Choroid plexus epithelial cell (primary cell): ENCODE measurements at places on chromosomes 5 and 9.

DNA sequence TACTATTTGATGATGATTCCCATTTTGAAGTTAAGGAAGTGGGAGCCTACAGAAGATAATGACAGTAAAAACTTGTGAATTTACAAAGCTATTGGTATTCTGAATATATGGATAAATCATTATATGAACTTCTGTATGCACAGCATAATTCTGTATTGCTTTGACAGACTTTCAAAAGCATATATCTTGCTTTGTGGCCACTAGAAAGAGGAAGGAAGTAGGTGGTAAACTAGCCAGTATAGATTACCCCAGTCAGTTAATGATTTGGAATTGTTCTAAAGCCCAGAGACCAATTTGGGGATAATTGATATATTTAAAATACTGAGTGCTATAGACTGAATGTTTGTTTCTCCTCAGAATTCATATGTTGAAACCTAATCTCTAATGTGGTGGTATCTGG is 53.0 kb downstream of the NR2F1 start:
- DNase-seq = no peak

- DNase-seq = peak; percentile 7
Observed at GRCh38 chr5:3602785-3603502, 7.3 kb downstream of the IRX1 start.

GRCh38 chr9:126222835-126223431 is 103.7 kb upstream of the MVB12B start:
- no peak for DNase-seq

GRCh38 chr9:123893831-123894460 is 36.0 kb downstream of the DENND1A start:
- peak; percentile 42 for DNase-seq

DNA sequence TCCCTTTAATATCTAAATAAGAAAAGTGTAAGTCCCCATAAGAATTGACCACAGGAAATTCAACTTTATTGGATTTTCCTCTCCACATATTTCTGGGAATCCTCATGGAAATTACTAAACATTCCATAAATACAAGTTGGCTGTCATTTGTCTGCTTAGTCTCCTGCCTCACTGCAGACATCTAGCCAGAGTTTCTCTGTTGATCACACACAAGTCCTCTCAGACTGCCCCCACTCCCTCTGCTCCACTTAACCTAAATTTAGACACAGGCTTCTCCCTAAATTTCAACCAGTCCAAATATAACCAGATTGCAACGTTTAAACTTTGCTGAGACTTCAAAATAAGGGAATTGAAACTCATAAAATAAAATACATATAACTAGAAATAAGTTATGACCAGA is 982.1 kb downstream of the DTWD2 start:
- no peak for DNase-seq

DNA sequence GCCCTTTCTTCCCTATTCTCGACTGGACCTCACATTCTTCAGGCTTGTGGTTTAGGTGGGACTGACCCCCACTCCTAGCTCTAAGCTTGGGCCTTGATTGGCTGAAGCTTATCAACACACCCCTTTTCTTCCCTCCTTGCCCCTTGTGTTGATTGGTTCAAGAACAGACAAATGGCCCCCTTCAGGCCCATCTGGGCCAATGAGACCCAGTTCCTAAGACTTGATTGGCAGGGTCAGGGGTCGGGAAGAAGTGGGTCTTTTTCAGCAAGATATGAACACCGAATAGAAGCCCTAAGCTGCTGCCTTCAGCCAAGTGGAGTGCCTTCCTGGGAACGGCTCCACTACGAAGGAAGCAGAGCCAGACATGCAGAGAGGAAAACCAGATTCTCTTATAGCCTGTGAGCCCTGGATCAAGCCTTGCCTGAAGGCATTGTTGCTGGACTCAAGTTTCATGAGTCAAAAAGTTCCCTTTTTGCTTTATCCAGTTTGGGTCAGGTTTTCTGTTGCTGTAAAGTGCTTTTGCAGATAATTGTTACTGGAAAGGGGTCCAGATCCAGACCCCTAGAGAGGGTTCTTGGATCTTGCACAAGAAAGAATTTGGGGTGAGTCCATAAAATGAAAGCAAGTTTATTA is 22.4 kb upstream of the NCS1 start:
- no peak for DNase-seq

- DNase-seq = no peak
Observed at GRCh38 chr9:89850631-89851325, 246.0 kb downstream of the GADD45G start.

GRCh38 chr5:7878381-7878873 is 9.5 kb downstream of the MTRR start:
- peak; percentile 72 for DNase-seq

DNA sequence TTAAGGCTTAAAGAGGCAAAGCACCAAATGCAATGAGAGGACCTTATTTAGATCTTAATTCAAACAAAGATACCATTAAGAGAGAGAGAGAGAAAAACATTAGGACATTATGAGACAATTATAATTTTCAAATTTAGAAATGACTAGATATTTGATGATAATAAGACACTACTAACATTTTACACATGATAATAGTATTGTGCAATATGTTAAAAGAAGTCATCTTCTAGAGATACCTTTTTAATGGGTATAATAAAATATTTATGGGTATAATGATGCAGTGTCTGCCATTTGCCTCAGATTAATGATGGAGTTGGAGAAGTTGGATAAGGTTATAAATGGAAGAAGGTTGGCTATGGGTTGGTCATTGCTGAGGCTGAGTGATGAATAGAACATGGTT is 21.2 kb downstream of the SPAAR start:
- no peak for DNase-seq

- no peak for DNase-seq
Observed at GRCh38 chr9:89850153-89850552, 245.3 kb downstream of the GADD45G start.

DNA sequence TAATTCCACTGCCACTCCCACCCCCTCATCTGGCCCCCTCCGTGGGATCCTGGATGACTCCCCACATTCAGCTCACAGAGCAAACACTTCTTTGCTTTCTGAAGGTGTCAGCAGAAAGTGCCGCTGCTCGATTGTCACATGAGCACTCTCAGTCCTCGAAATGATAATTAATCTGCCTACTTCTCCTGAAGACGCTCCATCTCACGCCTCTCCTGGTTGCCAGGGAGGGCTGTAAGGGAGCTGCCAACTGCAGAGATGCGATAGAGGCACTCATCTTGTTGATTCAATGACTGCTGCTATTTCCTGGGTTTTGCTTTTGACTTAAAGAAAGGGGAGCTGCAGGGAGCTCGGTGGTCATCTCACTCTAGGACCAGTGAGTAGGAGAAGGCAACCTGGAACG is 206.5 kb downstream of the DAB2IP start:
- no peak for DNase-seq

GRCh38 chr5:178331491-178331996 is 98.9 kb upstream of the PHYKPL start:
- DNase-seq = no peak

- peak; percentile 43 for DNase-seq
Observed at GRCh38 chr9:104092875-104093600, 1.1 kb upstream of the SMC2 start.

DNA sequence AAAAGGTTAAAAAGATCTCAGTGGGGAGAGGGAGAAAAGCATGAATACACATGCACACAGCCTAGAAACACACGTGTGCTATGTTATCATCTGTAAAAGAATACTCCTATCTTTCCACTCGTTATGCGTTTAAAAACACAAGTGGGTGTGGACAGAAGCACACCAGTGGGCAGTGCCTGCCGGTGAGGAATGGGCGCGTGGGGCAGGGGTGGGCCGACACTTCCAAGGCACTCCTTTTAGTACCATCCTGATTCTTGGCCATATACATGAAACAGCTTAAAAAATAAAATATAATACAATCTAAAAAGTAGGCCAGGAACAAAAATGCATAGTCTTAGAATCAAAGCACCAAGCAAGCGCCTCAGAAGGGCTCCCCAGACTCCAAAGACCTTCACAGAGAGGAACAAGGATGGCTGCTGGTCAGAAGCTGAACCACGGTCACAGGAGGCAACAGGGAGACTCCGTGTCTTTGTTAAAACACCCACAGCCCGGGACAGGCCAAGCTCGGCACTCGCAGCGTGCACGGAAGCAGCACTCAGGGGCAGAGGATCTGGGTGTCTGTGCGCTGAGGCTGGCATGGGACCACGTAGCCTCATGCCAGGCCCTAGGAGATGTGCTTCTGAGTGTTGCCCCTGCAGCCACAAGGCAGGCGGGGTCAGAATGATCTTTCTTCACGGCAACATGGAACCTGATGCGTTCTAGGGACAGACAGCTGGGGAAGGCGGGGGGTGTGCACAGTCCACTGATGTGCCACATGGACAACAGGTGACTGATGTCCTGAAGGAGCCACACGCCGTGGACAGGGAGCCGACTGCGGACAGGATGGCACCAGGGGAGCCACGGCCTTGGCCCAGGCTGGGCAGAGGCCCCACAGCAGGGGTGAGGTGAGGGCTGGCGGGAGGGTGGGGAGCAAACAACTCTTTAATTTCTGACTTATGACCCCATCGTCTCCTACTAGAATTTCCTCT is 15.9 kb downstream of the BRD9 start:
- DNase-seq = no peak

DNA sequence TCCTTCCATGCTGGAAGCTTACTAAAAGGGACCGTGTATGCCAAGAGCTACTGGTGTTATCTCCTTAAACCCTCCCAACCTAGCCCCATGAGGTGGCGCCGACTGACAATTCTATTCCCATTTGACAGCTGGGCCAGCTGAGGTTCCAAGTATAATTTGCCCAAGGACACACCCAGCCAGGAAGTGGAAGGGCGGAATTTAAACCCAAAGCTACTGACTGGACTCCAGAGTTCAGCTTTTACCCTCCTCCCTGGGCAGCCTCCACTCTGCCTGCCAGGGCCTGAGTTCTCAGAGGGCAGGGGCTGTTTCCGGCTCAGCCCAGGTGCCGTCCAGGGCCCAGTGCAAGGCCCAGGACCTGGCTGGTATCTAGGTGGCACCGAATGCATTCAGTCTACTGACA is 71.8 kb downstream of the C9orf50 start:
- DNase-seq = no peak

DNA sequence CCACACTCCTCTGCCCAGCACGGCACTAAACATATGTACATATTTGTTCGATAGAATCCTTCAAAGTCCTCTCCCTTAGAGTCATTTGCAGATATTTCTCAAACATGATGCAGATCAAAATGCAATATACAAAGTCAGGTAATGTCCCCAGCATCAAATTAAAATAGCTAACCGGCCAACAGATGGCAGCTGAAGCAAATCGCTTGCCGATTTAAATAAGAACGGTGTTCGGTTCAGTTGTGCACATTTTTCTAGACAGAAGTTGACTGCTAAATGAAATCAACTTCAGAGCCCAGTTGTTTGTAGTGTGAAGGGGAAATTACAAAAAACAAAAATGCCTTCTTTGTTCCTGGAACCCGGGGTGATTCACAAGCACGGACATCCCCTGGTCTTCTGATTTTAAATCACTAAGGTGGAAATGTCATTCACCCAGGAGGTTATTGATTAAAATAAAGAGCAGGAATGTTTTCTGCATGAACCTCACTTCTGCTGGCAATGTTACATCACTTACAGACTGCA is 219.2 kb downstream of the EBF1 start:
- peak; percentile 56 for DNase-seq

DNA sequence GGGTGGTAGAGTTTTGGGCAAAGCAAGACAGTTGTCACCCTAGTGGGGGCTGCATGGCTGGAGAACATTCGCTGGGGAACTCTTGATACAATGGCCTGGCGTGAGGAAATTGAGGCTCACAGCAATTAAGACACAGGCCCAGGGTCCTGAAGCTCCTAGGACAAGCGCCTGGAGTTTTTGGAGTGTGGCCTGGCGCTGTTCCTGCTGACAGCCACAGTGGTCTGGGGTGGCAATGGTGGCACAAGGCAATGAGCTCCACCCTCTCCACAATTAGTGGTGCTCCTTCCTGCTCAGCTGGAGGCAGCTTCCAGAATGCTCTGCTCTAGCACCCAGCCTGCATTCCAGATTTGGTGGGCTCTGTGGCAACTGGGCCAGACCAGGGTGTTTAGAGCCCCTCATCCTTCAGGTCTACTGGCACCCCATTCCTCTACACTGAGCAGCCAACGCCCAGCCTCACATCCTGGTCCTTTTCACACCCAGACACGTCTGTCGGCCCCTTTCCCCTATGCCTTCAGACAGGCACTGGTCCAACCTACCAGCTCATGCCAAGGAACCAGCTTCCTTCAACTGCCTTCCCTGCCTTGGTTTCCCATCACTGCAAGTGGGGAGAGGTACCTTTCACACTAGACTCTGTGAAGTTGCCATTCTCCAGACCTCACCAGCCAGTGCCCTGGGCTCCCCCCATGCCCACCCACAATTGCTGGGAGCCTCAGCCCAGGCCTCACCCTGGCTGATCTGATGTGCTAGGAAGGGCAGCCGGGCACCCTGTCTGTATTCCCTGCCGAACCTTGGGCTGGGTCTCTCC is 138.1 kb upstream of the COL5A1 start:
- DNase-seq = no peak

DNA sequence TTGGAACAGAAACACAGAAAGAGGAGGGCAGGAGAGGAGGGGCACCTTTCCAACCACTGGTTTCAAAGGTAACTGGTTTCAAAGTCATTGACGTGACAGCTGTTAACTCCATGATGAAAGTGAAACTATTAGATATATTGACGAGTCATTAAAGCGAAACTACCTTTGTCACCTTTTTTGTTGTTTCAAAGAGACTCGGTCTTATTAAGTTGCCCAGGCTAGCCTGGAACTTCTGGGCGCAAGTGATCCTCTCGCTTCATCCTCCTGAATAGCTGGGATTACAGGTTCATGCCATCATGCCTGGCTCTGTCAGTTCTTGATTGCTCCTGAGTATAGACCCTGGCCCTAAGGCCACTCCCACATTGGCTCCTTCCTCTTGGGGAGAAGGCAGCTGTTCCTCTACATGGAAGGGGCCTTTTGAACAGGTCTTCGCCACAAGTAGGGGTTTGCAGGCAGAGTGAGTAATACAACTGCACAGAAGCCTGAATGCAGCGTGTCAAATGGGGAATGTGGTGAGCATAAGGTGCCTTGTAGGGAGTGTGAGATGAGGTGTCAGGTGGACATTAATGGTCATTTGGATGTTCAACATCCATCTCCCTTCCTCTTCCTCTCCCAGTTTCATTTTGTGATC is 3.4 kb upstream of the F12 start:
- no peak for DNase-seq

GRCh38 chr5:15013654-15014463 is 142.3 kb upstream of the ANKH start:
- peak; percentile 89 for DNase-seq

DNA sequence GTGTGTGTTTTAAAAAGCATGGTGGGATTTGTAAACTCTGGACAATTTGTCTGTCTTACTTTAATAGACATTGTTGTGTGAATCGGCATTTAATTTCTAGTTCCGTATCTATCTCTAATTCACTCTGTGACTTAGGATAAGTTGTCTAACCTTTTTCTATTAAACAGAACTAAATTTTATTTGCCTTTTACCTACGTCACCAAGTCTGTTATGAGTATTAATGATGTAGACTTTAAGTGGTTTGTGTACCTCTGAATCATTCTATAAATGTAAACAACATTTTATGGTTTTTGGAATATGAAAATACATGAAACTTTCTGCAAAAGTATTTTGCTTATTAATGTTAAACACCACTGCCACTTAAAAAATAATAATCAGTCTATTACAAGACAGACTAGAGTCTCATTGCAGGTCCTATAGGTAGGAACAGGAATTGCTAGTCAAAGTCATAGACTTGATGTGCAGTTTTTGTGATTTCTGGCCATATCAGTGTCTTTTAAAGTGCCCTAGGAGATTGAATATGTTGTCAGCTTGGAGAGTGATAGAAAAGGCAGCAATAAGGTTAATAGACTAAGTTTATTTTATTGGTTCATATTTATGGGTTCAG is 5.6 kb downstream of the RBM27 start:
- no peak for DNase-seq

GRCh38 chr5:129767927-129768380 is 20.1 kb downstream of the MINAR2 start:
- DNase-seq = peak; percentile 95
